ENCODE measurements at places on chromosomes 5 and 9.

GRCh38 chr5:143562935-143563334, 159.4 kb upstream of the NR3C1 start:
- DNase-seq, result no peak

DNA sequence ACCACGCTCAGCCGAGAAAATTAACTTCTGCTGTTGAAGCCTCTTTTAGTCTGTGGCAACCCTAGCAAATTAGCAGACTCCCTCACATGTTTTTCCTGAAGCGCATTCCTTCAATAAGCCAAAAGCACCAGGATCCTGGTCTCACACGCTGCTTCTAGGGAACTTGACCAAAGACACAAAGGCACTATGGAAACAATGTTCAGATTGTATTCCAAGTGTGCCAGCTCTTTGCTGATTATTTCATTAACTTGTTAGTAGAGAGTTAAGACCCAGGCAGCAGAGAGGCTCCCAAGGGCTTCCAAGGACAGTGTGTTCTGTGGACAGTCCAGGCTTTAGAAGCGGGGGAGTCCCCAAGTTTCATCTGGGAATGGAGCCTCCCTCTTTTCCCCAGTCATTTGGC, 94.4 kb upstream of the BASP1 start:
- no peak for DNase-seq

- DNase-seq, result no peak
Measured at GRCh38 chr9:129704807-129705206, 39.4 kb downstream of the PRRX2 start.

DNA sequence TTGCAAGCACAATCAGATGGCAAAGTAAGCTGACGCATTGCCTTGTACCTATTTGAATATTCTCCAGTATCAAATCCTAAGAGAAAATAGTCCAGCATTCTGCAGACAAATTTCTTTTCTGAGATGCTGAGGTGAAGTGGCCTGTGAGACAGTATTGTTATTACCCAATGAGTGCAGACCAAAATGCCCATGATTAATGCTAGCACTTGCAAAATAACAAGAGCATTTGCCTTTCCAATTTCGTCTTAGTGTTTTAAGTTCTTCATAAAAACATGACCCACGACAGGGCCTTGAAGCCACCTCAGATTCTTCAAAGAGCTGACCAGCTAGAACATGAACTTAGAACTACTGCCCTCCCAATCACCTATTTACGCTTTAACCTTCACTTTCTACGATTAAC, 2.6 kb upstream of the IQGAP2 start:
- DNase-seq, result no peak

DNA sequence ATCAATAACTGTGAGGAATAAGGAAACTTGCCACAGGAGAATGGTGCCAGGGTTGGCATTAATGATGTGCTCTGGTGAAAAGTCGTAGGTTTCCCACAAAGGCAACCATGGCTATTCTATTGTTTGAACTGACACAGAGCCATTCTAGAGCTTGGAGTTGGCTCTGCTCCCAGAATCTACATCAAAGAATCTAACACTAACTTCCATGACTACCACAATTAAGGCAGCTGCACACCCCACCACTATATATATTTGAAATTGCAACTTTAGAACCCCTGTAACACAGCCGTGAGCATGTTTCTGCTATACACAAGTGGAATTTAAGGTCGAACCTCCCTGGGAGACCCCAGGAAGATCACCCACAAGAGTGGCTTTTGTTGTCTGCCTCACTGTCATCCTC, 89.7 kb upstream of the CCDC152 start:
- DNase-seq, result no peak

DNA sequence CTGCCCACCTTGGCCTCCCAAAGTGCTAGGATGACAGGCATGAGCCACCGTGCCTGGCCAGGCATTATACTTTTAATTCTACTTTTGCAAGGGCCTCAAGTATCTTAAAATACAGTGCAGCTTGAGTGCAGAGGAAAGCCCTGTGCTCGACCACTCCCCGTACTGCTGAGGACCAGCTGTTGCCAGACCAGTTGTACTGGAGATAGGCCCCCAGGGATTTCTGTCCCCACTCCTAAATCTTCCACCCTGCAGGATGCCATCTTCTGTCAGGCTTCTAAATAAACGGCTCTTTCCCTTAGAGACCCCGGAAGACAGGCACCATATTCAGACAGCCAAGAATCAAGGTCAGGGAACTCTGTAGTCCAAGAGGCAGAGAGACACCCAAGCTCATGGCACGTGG, 16.6 kb upstream of the PSMD5 start:
- no peak for DNase-seq

DNA sequence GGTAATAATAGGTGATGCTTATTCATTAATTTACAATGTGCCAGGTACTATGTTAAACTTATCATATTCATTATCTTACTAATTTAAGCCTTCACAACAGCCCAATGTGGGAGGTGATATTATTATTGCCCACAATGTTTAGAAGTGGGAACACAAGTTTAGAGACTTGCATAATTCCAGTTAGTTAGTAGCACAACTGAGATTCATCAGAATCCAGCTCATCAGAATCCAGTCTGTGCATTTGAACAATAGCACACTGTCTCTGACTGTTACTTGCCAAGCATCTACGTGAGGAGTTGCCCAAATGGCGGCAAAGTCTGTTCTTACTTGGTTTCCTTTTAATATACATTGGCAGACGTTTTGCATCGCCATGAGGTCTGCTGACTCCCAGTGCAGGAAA, 110.9 kb upstream of the BASP1 start:
- no peak for DNase-seq

- DNase-seq, result no peak
Measured at GRCh38 chr5:53360811-53361210, 119.6 kb upstream of the FST start.

GRCh38 chr9:125990793-125991220, 243.6 kb downstream of the PBX3 start:
- no peak for DNase-seq

DNA sequence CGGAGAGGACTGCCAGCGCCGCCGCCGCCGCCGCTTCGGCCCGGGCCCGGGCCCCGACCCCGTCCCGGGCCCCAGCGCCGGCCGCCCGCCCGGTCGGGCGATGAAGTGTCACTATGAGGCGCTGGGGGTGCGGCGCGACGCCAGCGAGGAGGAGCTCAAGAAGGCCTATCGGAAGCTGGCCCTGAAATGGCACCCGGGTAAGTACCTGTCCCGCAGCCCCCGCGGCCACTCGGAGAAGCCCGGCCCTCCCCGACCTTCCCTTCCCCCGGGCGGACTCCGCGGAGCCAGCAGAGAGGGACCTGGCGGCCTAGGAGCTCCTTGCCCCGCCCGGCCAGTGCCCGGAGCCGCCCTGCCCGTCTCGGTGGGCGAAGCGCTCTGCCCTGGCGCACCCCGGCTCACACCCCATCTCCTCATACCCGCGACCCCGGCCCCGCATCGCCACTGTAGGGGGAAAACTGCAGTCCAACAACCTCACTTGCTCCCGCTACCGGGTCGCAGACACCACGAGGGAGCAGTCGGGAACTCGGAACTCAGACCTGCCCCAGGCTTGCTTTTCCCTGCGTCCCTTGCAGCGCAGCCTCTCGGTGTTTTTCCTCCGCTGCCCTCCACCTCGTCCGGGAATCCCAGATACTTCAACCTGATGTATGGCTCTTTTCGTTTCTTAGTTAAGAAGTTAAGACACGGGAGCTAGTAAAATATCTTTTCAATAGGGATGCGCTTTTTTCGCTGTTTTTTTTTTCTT, 532 bp downstream of the DNAJC21 start:
- peak; percentile 18 for DNase-seq

GRCh38 chr5:118220556-118221195, 767.7 kb downstream of the DTWD2 start:
- DNase-seq, result no peak

DNA sequence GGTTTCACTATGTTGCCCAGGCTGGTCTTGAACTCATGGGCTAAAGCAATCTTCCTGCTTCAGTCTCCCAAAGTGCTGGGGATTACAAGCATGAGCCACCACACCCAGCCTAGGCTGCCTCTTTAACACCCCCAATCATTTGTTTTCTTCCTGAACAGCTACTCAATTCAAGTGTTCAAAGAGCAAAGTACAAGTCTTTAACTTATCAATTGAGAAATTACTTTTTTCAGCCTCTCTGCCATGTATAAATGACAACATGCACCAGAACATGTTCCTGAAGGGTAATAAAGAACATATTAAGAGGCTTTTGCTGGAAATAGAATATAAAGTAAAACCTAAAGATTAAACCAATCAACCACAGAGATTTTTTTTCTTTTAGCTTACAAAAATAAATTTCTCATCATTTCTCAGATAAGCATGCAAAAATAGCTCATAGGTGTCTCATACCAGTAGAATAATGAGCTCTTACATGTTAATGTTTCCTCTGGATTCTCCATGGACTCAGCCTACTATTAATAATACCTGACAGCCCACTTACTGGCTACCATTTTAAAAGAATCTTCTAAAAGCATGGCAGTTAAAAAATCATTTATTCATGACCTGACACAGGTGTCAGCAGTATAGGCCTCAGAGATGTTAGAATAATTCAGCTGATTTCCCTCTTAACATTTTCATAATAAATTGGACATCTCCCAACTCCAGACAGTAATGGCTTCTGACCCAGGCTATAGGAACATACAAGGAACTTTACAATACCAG, 60.0 kb downstream of the MCTP1 start:
- DNase-seq, result no peak

DNA sequence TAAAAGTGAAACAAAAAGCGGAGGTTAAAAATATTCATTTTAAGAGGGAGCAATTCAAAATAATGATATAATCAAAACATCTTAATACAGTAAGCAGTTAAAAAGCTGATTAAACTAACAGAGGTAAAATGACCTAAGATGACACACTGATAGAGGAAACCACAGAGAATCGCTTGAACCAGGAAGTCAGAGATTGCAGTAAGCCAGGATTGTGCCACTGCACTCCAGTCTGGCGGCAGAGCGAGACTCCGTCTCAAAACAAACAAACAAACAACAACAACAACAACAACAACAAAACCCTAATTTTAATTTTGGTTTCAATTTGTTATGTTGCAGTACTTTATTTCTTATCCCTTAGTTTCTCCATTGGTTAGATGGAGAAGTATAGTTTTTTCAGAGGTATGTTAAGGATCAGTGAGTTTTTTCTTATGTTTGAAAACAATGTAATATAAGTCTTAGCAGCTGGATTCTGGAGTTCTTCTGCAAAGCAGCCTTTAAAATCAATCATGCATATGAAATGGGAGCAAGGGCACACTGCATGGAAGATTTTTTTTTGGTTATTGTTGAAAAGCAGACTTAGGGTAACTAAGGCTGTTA, 58.5 kb downstream of the MLANA start:
- DNase-seq, result no peak

- DNase-seq, result no peak
Measured at GRCh38 chr5:177366528-177367322, 9.0 kb downstream of the RGS14 start.

- no peak for DNase-seq
Measured at GRCh38 chr9:19440823-19441580, 32.2 kb downstream of the ACER2 start.

GRCh38 chr9:113416149-113416721, 5.7 kb downstream of the C9orf43 start:
- no peak for DNase-seq

DNA sequence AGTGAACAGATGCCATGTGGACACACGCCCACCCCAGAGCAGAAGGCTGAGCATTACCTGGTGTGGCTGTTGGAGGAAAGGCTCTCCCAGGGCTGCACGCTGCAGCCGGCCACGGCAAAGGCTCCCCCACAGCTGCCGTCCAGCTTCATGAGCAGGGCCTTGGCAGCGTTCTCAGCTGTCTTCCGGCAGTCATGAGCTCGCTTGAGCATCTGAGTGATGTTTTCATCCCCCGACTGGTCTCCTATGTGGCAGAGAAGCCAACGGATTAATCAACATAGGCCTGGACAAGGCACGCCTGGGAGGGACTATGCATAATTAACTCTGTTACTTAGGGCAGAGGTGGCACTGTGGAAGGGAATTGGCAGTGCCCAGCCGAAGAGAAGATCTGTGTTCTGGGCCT, 87.3 kb downstream of the DCP2 start:
- no peak for DNase-seq

GRCh38 chr5:73234204-73234555, 61.2 kb downstream of the TMEM174 start:
- no peak for DNase-seq

DNA sequence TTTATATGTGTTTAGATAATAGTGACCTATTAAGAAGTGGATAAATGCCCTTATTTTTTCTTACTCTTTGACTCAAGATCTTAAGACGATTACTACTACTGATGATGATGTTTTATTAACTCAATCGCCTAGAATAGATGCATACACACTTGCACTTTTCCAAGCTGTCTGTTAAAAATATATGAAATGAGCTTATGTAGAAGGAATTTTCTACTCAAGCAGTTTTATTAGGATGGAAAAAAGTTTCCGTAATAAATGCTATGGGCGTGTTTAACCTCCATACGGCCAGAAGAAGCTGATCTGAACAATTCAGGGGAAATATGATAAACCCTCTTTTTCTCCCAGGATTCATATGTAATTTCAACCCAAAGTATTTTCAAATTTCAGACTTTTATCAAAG, 455.7 kb upstream of the MPDZ start:
- DNase-seq, result no peak

- no peak for DNase-seq
Measured at GRCh38 chr9:137448602-137448962, 7.4 kb upstream of the ENTPD8 start.

DNA sequence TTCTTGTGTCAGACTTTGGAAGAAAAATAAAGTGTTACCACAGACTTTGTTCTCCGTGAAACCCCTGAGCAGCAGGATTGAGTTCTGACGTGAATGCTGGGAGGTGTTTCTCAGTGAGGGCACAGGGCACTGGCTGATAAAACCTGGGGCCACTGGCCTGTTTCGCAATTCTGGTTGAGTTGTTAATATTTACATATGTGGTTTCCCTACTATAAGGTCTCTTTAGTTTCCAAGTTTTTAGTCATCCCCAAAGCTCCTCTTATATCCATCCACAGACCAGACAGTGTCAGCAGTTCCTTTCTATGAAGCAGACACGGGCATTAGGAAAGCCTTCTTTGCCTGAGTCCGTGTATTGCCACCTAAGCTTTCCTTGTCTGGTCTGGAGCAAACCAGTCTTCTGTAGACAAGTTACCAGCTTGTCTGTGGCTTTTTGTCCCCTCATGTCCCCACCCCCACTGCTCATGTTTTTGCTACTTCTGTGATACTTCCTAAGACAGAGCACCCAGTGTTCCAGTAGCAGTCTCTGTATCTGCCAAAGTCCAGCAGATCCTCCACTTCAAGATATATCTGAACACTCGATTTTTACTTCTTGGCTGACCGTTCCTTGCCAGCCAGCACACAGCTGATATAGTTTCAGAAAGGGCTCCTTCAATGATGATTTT, 42.0 kb downstream of the ACO1 start:
- no peak for DNase-seq

Data from GOT3 (cell line).